ENCODE measurements at places on chromosomes 3 and 15.

- no peak for DNase-seq
Measured at GRCh38 chr3:53260286-53260785, 4.5 kb upstream of the TKT start.

GRCh38 chr3:135514060-135514448 lies 451.5 kb upstream of the PPP2R3A start:
- no peak for DNase-seq

- DNase-seq, result no peak
Measured at GRCh38 chr15:65945616-65946015, 76.3 kb downstream of the RAB11A start.

DNA sequence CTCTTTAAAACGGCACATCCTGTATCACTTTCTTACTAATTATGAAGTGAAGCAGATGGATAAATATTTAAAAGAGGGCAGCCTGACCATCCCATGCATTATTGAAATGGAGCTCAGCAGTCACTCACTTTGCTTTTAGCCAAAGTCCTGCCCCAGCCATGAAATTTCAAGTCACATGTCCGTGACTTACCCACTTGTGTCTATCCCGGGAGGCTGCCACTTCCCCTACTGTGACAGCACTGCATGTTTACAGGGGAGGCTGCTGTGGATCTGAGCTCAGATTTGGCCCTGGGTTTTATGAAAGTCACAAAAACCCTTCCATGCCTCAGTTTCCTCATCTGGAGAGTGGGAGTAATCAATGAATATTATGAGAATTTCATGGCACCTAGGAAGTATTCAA lies 17.9 kb upstream of the LRRK1 start:
- DNase-seq, result no peak

DNA sequence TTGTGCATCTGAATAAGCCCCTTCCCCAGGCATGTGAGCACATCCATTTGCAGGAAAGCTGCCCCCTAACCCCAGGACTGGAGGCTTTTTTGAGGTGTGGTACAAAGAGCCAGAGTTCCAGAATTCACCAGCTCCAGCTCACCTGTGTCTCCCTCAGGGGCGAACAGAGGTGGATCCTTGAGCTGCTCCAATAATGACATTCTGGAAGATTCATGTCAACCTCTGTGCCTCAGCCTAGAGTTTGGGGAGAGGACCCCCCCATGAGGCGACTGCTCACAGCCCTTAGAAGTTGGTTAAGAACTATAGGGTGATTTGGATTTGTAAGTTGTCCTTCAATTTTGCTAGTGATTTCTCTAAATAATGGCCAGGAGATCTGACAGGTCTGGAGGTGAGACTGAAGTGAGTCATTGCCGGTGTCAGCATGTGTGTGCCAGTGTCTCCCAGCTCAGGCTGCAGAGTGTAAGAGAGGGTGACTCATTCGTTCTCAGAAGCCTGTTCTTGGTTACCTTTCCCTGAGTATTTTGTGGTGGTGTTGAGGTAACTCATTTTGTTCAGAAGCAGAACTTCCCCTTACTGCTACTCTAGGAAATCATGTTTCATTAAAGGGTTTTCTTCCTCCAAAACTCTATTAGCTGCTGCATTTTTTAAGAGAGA lies 136.9 kb upstream of the TOPAZ1 start:
- peak; percentile 27 for DNase-seq

DNA sequence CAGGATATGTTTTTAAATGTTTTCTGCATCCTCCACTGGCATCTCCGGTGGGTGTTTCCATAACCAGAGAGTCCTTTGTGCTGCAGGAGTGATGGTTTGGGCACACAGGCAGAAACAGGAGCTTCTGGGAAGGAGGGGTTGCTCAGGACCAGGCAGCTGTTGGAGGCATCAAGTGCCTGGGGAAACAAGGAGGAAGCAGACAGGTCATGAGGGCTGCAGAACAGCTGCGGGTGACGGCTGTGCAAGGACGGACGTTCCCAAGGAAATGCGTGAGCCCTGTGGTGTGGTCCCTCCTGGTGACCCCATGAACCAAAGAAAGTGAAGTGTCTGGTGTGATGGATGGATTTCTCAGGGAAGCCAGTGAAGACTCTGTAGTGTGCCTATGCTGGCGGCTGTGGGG lies 61.2 kb upstream of the TNFAIP8L3 start:
- no peak for DNase-seq
